ENCODE measurements at places on chromosomes 4 and X. TPM values are rescaled to one million over a fixed set of nuclear protein-coding genes. Genes with fewer than 3 reads are reported as not detected.

ZNF732 gene
- total RNA-seq, result 0.44 TPM

- no peak for DNase-seq
Observed at GRCh38 chr4:91198951-91199350, 1071.8 kb downstream of the CCSER1 start.

PNMA3 gene
- 1.2 TPM for total RNA-seq

USP17L22 gene
- total RNA-seq, result not detected

- DNase-seq, result no peak
Observed at GRCh38 chr4:173793937-173794510, 264.0 kb upstream of the HAND2 start.

GRCh38 chrX:154486396-154487207 is at the start of gene UBL4A:
UBL4A (minus strand) TSS chrX:154486615; CDS start chrX:154486584, 31 bp downstream.
- peak; percentile 70 for DNase-seq

FHDC1 gene
- total RNA-seq, result 4.7 TPM

- no peak for DNase-seq
Observed at GRCh38 chr4:54016504-54016903, 47.9 kb downstream of the CHIC2 start.

GRCh38 chr4:87251106-87251505 is 30.7 kb upstream of the KLHL8 start:
- no peak for DNase-seq

DNA sequence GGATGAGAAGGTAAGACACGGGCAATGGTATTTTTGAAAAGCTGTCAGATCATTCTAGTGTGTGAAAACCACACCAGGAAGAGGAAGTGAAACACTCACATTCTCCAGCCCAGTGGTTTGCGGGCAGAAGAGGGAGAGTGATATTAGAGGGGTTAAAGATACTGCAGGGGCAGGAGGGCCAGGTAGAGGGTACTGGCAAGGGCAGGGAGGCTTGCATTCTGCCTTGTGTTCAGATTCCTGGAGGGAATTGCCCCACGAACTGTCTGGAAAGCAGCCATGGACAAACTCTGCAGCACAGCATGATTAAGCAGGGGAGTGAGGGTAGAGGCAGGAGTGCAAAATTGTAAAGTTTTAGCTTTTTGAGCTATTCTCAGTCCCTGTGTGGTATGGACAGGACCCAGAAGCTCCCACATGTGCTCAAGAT is 30.9 kb downstream of the NIPAL1 start:
- DNase-seq, result no peak

DNA sequence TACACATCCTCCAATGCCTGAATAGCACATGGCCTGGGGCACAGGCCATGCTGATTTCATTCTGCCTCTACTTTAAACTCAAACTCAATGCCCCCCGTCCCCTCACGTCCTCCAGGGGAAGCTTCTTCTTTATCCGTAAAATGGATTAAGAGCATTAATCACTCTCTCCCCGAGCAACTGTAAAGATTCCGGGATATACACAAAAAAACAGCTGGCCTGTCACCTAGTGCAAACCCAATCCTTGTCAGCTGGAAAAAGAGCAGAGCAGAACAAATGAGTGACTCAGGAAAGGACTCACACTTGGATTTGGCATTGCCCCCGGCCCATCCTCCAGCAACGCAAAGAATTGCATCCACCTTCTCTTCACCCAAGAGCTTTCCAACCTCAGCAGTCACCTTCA is 7.8 kb downstream of the QDPR start:
- DNase-seq, result no peak

DNA sequence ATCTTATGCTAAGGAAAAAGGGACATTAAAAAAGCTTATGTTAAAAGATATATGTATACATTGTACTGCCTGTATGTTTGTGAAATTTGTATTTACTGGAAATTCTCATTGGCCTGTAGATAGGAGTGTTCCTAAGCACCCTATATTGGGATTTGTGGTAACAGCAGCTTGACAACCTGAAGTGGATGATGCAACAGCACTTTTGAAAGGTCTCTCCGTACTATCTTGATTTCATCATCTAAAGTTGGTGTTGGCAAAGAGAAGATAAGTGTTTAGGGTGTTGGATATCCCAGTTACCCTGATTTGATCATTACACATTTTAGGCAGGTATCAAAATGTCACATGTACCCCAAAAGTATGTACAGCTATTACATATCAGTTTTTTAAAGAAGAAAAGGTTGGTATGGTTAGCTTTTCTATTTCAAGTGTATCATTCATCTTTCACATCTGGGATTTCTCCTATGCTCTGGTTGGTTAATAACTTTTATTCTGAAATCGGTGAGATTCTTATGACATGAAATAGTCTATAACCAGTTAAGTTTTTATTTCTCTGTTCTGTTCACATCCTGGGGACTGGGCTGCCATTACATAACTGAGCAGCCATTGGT is 10.3 kb downstream of the HADH start:
- no peak for DNase-seq

RPL10 gene
- total RNA-seq, result 3,238 TPM

GRCh38 chr4:1981251-1982058 is 27.3 kb downstream of the NELFA start:
- no peak for DNase-seq

UGT8 gene
- total RNA-seq, result 2.2 TPM

- no peak for DNase-seq
Observed at GRCh38 chr4:7478665-7479064, 43.9 kb upstream of the PSAPL1 start.

NMU gene
- total RNA-seq, result not detected

CFAP299 gene
- not detected for total RNA-seq

GRCh38 chrX:107710617-107711391 is 64.8 kb downstream of the TSC22D3 start:
- peak; percentile 41 for DNase-seq

DNA sequence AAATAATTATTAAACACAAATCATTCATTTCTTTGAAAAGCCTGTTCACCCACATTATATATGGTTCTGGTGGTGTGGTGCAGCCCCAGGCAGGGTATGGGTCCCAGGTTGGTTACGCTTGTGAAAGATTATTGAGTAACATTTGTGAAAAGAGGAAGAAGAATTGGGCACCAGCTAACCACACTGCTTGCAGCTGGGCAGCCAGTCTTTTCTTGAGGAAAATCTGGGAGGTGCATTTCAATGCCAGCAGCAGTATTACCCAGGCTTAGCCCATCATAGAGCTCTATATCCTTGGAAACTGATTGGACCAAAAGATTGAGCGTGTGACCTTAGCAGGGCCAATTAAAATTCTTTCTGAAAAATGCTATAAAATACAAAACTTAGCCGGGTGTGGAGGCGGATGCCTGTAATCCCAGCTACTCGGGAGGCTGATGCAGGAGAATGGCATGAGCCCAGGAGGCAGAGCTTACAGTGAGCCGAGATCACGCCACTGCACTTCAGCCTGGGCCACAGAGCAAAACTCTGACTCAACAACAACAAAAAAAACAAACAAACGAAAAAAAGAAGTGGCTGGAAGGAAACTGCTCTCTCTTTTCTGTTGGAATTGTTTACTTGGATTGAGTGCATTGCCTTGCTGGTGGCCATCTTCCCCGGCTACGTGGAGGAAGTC is 9.7 kb upstream of the PLAC8 start:
- DNase-seq, result no peak

- peak; percentile 67 for DNase-seq
Observed at GRCh38 chr4:170259631-170260153, 169.9 kb upstream of the AADAT start.

- no peak for DNase-seq
Observed at GRCh38 chrX:152170621-152171020, 32.2 kb upstream of the MAGEA10 start.

RRAGB gene
- total RNA-seq, result 35.9 TPM

GRCh38 chr4:48194971-48195370 is 60.9 kb upstream of the TXK start:
- no peak for DNase-seq

DNA sequence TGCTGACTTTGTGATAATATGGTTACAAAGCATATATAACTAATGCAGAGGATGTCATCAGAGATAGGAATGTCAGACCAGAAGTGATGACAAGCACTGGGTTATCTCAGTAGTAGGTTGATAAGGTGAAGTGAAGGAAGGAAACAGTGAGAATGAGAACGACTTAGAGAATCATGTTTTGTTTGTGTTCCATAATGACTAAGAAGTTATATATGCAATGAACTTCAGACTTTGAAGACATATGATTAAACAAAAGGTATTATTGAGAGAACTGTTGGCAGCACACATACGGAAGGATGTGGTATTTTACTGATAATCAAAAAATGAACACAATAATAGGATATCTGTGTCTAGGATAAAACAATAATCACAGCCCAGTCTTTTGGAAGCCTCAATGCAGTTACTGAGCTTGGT is 18.3 kb upstream of the HHIP start:
- DNase-seq, result no peak

GRCh38 chrX:108361316-108361715 is 76.9 kb downstream of the COL4A6 start:
- no peak for DNase-seq

IL1RAPL2 gene
- total RNA-seq, result 8.3 TPM

GABRG1 gene
- total RNA-seq, result not detected

MTHFD2L gene
- total RNA-seq, result 15.9 TPM

CT83 gene
- total RNA-seq, result not detected

DNA sequence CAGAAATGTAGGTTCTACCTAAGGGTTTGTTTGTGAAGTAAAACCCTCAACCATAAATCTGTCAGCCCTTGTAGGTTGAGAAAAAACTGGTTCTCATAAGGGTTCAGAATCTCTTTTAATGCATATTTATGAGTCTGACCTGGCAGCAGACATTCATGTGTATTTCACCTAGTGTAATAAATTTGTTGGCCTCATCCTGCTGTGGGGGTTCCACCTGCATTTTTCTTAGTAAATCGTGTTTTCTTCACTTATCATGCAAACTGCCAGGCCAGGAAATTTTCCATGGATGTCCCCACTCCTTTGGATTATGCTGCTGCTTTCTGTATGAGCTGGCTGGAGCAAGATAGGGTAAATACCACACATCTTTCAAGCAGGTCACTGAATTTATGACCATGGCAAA is 42.4 kb downstream of the KLHL13 start:
- no peak for DNase-seq
